ENCODE measurements at places on chromosomes 5 and 9.

DNA sequence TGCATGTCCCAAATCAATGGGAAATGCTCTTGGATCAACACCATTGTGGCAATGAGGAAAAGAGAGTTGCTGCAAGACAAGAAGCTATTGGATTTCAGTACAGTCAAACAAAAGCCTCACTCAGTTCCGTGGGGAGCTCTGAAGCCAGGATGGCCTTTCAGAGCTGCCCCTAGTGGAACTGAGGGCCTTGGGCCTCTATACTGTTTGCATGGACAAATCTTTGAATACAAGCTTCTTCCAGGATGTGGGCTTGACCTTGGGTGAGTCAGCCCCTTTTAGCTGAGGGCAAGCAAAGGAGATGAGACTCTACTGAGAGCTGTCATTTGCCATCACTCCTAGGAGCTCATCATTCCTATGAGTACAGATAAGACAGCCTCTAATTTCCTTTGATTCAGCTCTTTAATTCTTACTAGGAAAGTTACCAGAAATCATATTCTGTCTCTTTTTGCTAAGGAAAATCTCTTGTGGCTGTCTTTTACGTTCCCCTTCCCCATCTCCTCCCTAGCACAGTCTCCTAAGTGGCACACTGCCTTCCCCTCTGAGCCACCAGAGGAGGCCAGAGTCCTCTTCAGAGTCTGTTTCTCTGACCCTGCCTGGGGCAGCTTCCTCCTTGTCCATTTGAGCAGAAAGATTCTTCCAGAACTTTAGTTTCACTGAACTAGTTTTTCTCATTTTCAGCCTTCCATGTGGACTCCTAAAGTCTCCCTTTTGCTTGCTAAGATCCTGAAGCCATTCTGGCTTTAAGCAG is 168.8 kb upstream of the POC5 start:
- DNase-seq, result no peak

- DNase-seq, result no peak
Measured at GRCh38 chr5:26872337-26872736, 166.0 kb downstream of the CDH9 start.

DNA sequence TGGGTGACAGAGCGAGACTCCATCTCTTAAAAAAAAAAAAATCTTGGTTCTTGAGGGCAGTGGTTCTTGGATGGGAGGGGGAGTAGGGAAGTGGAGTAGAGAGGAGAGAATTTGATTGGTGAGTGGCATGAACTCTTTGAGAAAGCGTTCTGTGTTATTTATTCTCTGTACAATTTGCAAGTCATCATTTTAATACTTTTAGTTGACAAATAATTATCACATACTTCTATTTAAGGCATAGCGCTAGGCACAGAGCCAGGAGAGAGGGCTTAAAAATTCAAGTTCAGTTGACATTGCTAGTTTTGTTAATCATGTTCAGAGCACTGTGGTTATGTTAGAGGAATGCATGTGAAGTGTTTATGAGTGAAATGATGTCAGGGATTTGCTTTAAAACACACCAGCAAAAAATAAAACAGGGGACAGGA is 24.6 kb downstream of the HSDL2 start:
- DNase-seq, result no peak

DNA sequence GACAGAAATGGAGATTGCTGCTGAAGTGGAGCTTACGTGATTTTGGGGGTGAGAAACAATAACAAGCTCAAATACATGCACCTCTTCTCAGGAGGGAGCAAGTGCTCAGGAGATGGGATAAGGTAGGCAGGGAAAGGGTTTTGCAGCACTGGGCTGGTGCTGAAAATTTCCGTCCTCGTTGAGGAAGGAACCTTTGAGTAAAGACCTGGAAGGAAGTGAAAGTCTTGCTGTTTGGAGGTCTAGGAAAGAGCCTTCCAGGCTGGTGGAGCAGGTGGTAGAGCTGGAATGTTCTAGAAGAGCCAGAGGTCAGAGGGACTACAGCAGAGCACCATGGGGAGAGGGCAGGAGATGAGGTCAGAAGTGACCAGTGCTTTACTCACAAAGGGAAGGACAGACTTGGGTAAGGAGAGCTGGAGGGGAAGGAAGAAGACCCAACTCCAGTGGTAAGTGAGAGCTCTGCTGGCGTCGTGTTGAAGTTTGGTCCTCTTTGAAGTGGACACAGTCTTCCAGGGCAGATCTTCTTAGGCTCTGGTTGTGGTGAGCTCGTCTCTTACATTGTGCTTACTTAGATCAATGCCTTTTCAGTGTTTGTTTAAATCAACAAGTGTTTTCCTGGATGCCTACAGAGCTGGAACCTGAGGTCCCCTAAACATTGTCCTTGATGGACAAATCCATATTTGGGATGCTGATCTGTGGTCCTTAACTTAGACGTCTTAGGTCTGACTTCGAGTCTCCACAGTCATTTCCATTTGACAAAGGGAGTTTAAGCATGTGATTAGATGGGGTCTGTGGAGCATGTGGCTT is 21.0 kb downstream of the ANKRD33B start:
- no peak for DNase-seq

DNA sequence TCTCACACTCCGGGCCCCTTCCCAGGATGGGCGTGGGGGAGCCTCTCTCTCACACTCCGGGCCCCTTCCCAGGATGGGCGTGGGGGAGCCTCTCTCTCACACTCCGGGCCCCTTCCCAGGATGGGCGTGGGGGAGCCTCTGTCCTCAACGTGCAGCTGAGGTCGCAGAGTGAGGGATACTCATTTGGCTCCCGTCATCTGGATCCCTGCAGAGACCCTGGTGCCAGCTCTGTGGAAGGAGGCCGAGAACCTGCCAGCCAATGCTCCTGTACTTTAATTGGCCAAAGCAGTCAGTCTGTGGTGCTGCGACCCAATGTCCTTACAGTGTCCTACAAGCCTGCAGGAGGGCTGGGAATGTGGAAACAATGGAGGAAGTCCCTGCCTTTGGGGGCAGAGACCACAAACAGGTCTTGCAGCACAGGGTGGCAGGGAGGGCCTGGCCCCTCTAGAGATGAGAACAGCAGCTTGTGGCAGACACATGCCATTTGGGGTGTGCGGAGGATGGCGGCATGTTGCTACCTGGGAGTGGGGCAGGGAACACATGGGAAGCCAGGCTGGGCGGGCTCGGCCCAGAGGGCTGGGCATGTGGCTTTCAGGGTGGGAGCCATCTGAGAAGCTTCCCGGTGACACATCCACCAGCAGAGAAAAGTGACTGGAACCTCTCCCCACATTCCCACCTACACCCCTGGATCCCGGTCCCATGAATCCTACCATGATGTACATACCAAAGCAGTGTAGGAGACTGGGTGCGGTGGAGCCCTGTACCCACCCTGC is 13.6 kb upstream of the MRNIP start:
- no peak for DNase-seq

GRCh38 chr5:129020683-129021082 is 55.4 kb downstream of the SLC27A6 start:
- DNase-seq, result no peak

- no peak for DNase-seq
Measured at GRCh38 chr5:58260243-58260642, 199.6 kb downstream of the PLK2 start.

- DNase-seq, result no peak
Measured at GRCh38 chr9:84823421-84824271, 154.1 kb downstream of the NTRK2 start.

DNA sequence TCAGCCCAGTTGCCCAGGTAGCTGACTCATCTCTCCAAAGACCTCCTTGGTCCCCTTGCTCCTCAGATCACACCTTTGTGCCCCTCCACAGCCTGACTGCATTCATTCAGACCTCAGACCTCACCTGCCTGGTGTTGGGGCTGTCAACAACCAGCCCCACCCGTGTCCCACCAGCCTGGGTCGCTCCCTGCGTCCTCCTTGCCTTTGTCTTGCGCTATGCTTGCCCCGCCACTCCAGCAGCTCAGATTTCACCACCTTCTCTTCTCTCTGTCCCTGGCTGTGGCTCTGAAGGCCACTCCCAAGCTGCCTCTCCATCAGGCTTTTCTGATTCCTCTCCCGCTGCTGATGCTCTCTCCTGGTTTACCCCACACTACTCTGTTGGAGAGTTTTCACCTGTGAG is 103.5 kb downstream of the MVB12B start:
- no peak for DNase-seq

DNA sequence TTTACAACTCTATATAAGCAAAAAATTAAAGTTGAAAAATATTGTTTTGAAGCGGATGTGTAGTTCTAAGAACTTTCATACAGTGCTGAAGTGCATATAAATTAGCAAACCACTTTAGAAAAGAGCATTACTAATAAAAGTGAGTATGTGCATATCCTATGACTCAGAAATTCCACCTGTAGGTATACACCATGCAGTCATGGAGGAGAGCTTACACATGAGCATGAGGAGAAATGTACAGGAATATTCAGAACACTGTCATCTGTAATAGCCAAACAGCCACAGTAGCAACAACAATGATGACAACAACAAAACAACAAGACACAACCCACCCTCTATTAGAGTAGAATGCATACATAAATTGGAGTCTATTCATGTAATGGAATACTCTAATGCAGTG is 138.2 kb upstream of the ARRDC3 start:
- no peak for DNase-seq

GRCh38 chr5:156593546-156593945 is 256.5 kb upstream of the PPP1R2B start:
- no peak for DNase-seq

- DNase-seq, result no peak
Measured at GRCh38 chr5:80874162-80874561, 86.0 kb upstream of the RASGRF2 start.
